ENCODE measurements at places on chromosomes 4 and X.

GRCh38 chr4:84470204-84470785 lies 28.8 kb downstream of the NKX6-1 start:
- no peak for DNase-seq

DNA sequence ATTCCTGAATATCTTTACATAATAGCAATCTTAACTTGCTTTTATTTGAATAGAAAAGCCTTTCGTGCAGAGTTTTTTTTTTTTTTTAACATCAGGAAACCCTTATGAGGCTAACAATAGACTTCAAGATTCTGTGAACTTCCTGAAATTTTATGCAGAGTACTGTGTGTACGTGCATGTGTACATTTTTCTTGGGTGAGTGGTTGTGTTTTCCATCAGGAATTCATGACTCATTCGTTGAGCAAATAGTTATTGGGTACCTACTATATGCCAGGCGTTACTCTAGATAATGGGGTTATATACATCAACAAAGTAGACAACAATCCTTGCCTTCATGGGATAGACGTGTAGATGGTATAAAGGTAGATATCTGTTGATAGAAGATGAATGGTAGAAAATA lies 59.1 kb downstream of the MRPL1 start:
- no peak for DNase-seq

- DNase-seq = no peak
These were observed 106.4 kb downstream of the MID1 start for GRCh38 chrX:10513974-10514373.

- DNase-seq = no peak
These were observed 42.5 kb upstream of the LEF1 start for GRCh38 chr4:108210989-108211835.

GRCh38 chr4:184147858-184148737 lies 69.6 kb downstream of the ENPP6 start:
- no peak for DNase-seq

DNA sequence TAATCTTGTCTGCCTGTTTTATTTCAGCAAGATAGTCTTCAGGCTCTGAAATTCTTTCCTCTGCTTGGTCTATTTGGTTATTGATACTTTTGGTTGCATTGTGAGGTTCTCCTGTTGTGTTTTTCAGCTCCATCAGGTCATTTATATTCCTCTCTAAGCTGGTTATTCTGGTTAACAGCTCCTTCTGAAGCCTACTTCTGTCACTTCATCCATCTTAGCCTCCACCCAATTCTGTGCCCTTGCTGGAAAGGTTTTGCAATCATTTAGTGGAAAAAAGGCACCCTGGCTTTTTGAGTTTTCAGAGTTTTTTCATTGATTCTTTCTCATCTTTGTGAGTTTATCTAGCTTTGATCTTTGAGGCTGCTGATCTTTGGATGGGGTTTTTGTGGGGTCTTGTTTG lies 647.7 kb downstream of the SPRY1 start:
- DNase-seq = no peak

DNA sequence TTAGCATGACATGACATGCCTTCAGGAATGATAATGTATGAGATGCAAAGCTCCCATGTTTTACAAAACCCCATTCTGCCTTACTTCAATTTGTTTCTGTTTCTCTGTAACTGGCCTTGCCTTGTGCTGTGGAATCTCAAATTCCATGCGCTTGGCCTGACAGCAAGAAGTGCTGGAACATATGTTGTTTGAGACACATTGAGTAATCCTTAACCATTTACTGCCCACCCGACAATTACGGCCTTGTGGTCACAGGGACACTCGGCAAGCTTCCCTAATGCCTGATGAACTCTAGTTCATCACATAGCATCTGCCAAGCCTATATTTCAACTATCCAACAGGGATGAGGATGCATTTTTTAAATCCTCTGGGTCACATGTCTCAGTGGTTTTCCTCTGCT lies 226.4 kb upstream of the CASK start:
- no peak for DNase-seq

DNA sequence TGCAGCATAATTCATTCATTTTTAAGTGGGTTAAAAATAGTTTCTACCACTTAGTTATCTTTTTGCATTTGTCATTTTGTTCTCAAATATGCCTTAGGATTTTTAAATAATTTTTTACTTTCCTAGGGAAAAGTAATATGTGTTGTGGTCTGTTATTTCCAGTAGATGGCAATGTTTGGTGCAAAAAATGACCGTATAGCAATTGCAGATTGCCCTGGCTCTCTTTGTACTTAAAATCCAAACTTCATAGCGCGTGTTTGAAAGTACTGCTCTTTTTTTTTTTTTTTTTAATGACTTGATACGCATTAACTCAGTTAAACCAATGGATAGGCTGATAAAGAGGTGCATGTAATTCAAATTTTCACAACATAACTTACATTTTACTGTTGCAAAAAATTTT lies 74.4 kb upstream of the RBMX start:
- no peak for DNase-seq

- no peak for DNase-seq
These were observed 108.4 kb upstream of the ATXN3L start for GRCh38 chrX:13428053-13428786.

GRCh38 chrX:41621222-41621723 lies 67.5 kb upstream of the GPR34 start:
- no peak for DNase-seq

- no peak for DNase-seq
These were observed 168.1 kb downstream of the VSIG4 start for GRCh38 chrX:65871671-65872311.

DNA sequence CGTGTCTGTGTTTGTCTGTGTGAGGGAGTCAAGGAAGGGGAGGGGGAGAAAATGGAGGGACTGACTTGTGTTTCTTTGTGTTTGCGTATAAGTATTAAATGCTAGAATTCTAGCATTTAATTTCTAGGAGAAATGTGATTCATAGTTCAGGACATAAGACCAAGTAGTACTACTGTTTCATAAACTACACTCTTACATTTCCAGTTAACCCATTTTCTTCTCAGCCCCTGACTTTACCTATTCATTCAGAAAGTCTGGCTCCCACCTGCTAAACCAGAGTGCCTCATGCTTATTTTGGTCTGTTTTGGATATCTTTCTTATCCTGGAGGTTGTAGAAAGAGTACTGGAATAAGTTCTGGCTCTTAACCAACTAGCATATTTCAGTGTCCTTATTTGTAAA lies 14.2 kb downstream of the EDA start:
- DNase-seq = no peak

GRCh38 chrX:35289952-35290351 lies 347.4 kb downstream of the FAM47B start:
- no peak for DNase-seq

- DNase-seq = no peak
These were observed 619.7 kb downstream of the GRXCR1 start for GRCh38 chr4:43512253-43512652.

- DNase-seq = no peak
These were observed 547.2 kb upstream of the ADGRL3 start for GRCh38 chr4:60652933-60653332.

DNA sequence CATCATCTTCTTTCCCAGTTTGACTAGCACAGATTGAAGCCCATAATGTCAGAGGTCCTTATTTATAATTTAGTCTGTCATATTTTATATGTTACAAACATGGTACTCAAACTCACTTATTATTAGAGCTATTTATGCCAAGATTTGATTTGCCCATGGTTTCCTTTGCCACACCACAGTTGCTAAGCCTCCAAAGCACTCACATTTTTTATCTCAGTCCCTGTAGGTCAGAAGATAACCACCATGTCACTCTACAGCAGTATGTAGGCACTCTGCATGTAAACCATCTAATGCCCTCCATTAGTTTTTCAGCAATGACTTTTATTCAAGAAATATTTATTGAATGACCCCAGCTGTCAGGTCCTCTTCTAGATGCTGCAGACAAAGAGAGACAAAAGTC lies 6.7 kb downstream of the STATH start:
- DNase-seq = no peak

DNA sequence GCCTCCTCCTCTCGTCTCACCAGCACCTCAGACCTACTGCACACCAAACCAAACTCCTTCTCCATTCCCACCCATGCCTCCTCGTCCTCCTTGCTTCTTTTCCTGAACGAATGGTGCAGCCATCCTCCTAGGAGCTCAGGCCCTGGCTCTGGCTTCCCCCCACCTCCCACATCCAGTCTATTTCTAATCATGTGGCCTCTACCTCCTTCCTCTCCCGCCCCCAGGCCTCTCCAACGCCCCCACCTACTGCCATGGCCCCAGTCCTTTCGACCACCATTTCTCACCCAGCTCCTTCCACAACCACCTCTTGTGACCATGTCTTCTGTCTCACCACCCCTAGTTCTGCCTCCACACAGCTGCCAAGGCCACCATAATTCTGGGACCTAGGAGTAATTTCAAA lies 127.1 kb downstream of the PJA1 start:
- DNase-seq = no peak

DNA sequence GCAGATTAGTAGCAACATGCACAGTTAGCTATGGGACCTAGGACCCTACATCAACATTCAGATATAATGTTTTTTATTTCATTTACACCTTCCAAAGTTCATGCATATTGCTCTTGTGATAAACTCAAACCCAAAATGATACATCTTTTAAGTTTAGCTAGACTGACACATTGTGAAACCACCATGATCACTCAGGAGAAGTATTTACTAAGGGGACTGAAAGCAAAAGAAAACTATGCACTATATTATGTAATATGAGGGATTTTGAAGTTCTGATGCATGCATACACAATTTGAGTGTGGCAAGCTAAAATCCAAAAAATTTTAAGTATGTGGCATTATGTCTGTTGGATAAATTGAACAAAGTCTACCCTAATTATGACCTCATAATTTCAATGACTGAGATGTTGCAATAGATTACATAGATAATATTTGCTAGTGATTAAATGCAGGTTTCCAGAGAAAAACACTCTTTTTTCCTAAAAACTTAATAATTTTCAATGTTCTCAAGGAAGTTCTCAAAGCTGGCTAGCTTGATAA lies 914.8 kb upstream of the GRIA3 start:
- DNase-seq = no peak

GRCh38 chr4:132991111-132991510 lies 158.0 kb upstream of the PCDH10 start:
- DNase-seq = no peak

GRCh38 chr4:102342404-102343074 lies 2.7 kb downstream of the SLC39A8 start:
- DNase-seq = no peak

DNA sequence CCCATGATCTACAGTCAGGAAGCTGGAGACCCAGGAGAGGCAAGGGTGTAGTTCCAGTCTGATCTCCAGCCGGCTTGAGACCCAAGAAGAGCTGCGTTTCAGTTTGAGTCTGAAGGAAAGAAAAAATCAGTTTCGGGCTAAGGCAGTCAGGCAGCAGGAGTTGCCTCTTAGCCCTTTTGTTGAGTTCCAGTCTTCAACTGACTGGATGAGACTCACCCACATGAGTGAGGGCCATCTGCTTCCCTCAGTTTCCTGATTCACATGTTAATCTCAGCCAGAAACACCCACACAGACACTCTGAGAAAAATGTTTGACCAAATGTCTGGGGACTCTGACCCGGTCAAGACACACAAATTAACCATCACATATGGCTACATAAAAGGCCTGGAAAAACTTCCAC lies 73.6 kb upstream of the ELOVL6 start:
- no peak for DNase-seq

GRCh38 chrX:71958281-71958675 lies 47.6 kb downstream of the NHSL2 start:
- DNase-seq = no peak

DNA sequence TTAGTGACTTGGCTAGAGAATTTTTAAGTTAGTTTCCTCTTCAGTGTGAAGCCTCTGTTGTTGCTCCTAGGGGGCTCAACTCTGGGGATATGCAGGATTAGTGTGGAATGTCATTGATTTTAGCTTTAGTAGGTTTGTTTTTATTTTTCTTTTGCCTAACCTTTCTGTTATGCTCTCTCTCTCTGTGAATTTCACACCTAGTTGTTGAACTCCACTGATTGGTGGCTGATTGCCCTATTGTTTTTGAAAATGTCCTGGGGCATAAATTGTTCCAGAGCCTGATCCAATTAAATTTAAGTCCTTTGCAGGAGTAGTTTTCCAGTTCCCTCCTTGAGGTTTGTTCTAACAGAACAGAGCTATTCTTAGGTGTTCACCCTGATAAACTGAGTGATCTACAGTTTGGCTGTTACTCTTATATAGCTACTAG lies 393.3 kb upstream of the CTSO start:
- no peak for DNase-seq

DNA sequence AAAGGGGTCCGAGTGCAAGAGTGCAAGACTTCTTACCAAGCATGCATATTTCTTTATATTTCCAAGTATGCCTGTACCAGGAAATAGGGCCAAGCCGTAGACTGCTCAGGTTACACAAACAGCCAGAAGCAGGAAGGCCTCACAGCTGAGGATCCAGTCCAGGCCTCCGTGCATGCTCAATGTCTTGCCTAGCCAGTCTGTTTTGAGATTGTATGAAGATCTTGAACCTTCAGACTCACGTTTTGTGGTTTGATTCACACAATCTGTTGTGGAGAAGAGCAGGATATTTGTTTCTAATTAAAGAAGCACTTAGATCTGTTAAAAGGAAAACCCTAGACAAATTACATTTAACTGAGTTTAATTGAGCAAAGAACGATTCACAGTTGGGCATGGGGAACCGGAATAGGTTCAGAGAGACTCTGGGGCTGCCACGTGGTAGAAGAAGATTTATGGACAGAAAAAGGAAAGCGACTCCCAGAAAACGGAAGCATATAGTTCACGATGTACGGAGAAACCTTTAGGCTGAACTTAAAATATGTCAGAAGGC lies 1.2 kb downstream of the MGST2 start:
- DNase-seq = no peak

GRCh38 chrX:10104958-10105658 lies 51.7 kb upstream of the CLCN4 start:
- no peak for DNase-seq

DNA sequence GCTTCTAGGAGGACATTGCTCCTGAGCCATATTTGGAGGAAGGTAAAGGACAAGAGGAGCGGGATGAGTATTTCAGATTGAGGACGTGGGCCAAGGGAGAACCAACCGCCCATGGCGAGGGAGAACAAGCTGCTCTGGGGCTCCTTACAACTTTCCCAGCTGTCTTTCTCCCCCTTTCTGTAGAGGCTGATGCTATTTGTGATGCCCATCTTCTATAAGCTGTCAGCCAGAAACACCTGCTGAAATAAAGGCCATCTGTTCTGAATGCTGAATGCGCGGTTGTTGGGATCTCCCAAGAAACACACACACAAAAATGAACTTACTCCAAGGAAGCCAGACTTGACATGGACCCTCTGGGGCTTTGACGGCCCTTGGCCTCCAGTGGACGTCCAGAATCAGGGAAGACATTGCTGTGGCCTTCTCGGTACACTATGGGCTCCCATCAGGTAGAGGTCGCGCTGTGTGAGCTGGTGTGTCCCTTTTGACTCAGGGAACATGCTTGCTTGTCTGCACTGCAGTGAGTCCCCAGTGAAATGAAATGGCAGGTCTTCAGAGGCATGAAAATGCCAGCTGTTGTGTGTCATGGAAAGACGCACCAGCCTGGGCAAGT lies 30.9 kb downstream of the RWDD4 start:
- DNase-seq = no peak
